ENCODE measurements at places on chromosomes 13 and 19.
A peak's percentile ranks its signal among the peaks of the same experiment; 100 is the strongest.

- DNase-seq = peak; percentile 65
Observed at GRCh38 chr13:28636677-28637317, 22.1 kb upstream of the POMP start.

DNA sequence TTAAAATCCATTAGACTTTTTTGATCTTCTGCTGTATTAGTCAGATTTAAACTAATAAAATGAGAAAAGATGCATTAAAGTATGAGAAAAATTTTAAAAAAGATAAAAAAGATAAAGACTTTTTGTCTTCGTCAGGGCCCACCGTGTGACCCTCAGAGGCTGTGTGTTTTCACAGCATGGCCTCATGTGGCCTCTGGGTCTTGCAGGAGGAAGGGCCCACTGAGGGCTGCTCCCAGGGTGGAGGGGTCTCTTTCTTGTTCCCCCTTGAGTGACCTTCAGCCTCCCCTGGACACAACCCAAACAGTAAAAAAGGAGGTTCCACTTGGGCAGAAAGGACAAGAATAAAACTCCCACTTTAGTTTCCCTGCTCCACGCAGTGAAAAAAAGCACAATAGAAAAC lies 57.1 kb upstream of the RANBP3 start:
- DNase-seq = no peak

DNA sequence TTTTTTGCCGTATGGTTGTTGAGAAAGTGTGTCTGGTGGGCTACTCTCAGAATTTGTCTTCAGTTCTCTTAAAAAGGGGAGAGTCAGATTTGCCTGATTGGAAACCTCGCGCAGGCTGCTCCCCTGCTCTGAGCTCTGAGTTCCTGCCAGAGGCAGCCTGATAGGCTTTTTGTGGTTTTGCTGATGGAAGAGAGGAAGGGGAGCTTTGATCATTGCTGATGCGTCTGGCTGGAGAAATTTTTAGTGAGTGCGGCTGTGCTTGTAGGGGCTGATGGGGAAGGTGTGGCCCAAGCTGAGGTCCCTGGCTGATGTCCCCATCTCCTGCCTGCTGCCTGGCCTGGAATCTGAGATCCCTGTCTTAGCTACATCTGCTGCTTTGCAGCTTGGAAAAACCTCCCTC lies 2.8 kb downstream of the CHST8 start:
- DNase-seq = no peak

DNA sequence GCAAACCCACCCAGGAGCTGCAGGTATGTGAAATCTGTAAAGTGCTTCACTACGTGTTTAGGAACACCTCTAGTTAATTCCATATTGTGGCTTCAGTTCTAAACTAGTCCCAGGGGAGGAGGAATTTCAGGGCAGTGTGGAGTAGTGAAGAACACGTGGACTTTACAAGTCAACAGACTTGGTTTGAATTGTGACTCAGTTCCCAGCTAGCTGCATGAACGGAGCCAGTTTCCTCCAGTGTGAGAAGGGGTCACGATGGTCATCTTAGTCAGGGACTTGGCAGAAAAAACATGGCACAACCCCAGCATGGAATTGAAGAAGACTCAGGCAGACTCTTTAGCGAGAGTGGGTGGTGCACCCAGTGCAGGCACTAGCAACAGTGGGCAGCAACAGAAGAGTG lies 175.7 kb upstream of the UBL3 start:
- no peak for DNase-seq

DNA sequence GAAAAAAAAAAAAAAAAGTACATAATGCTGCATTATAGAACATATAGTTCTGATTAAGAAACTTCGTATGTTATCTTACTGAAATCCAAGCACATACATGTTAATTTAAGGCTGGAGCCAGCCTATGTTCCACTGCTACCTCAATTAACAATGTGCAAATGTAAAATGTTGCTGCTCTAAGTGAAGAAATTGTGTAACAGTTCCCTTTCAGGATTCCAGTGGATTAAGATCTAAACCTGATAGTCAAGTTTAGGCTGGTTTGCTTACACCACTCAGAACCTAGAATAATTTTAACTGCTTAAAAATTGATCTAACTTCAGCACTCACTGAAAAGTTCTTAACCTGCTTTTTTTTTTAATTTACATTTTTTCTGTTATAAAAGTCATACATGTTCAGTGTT lies 4.2 kb downstream of the VPS36 start:
- no peak for DNase-seq

DNA sequence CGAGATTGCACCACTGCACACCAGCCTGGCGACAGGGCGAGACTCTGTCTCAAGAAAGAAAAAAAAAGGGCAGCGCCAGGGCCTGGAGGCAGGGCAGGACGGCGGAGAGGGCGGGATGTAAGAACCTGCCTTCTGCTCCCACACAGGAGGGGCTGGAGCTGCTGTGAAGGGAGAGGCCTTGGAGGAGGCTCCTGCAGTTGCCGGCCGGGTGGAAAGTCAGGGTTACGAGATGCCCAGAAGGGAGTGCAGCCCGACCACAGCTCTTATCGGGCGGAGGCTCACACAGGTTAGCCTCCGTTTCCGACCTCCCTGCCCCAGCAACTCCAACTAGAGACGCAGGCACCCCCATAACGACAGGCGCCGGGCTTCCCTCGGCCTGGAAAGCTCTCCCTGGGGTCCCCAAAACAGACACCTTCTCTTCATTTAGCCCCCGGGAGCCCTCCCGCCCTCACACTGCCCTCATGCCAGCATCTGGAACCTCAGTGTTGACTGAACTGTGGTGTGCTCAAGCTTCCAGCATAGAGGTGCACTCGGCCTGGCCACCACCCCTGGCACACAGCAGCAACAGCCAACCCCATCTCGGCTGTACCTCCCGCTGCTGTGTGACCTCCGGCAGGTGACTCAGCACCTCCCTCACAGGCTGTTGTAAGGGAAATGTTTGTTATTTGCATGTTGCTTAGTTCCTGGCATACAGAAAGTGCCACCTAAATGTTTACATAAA lies 1.4 kb downstream of the PLPP2 start:
- DNase-seq = peak; percentile 84

GRCh38 chr13:24269821-24270220 lies 39.6 kb upstream of the C1QTNF9 start:
- no peak for DNase-seq

DNA sequence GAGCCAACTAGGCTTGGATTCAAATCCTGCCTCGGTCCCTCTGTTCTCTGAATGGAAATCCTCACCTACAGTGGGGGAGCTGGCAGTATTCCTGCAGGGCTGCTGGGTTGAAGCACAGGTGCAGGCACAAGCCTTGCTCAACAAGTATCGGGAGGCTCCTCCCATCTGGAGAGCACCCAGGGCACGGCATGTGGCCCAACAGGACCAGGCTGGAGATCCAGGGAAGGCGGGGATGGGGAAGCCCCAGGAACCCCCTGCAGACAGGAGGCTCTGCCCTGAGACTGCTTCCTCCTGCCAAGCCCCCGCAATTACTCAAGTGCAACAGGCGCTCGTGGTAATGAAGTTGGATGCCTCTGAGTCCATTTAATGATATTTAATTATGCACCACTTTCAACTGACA lies 128.0 kb upstream of the VSTM2B start:
- DNase-seq = no peak

GRCh38 chr13:112730157-112730671 lies 40.4 kb downstream of the ATP11A start:
- no peak for DNase-seq

DNA sequence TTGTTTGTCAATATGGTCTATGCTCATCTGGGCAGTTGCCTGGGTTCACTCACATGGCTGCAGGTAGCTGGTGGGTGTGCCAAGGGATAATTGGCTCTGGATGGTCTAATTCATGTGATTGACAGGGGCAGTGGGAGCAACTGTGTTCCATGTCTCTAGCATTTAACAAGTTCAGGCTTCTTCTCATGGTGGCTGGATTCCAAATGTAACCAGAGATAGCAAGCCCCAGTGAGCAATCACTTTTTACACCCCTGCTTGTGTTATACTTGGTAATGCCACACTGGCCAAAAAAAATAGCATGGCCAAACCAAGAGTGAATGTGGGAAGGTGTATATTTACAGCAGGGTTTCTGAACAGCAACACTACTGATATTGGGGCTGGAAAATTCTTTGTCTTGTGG lies 89.6 kb upstream of the TNFSF11 start:
- no peak for DNase-seq

- DNase-seq = peak; percentile 42
Observed at GRCh38 chr19:32876919-32877285, 7.3 kb upstream of the SLC7A9 start.

- no peak for DNase-seq
Observed at GRCh38 chr13:28474491-28475134, 20.3 kb downstream of the FLT1 start.

DNA sequence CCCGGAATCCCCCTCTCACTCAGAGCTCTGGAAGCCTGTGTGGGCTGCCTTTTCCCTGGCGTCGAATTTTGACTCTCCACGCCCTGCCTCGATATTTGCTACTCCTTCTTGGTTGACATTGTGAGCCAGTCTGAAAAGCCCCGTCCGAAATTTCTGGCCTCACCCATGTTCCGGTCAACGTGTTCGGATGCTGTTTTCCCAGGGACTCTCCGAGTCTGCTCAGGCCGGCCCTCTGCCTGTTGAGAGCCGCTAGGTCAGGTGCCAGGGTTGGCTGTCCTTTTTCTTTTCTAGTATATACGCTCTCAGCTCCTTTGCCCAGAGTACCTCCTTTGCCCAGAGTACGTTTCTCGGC lies 6.8 kb upstream of the DGKH start:
- peak; percentile 62 for DNase-seq

DNA sequence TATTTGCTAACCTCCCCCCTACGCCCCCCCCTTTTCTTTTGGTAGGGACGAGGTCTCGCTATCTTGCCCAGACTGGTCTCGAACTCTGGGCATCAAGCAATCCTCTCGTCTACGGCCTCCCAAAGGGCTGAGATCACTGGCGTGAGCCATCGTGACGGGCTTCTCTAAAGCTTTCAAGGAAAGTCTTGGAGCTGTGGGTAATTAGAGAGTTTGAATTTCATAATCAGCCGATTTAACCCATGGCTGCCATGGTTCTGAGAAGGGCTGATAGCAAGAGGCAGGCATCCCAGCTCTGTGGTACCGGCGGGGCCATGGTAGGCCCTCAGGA lies 679 bp upstream of the ABHD8 start:
- no peak for DNase-seq

DNA sequence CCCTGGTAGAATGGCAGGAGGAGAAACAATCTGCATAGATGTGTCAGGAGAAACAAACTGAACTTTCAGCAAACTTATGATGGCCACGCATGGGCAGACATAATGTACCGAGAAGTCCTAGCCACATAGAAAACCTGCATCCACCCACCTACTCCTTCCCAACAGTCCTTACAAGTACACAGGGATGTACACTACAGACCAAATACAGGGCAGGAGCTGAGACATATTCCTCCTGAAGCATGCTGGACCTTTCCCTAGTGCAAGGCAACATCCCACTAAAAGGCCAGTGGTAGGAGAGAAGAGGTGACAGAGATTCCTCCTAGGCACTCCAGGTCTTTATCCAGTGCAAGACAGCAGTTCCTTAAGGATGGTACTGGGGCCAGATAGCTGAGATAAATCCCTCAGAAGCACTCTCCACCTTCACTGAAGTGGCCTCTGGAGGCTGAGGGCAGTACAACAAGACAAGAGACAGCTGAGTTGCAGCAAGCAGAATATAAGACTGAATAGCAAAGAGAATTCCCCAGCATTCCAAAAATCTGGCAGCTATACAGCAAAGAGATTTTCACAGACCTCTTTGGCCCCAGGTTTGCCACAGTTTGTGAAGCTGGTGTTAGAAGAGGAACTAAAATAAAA lies 18.3 kb downstream of the VWA8 start:
- no peak for DNase-seq

- peak; percentile 84 for DNase-seq
Observed at GRCh38 chr19:1512671-1513498, at the start of gene ADAMTSL5. Gene ADAMTSL5, minus strand, starts transcription at chr19:1513019. Its CDS starts 2,076 bp downstream, at chr19:1510943.

DNA sequence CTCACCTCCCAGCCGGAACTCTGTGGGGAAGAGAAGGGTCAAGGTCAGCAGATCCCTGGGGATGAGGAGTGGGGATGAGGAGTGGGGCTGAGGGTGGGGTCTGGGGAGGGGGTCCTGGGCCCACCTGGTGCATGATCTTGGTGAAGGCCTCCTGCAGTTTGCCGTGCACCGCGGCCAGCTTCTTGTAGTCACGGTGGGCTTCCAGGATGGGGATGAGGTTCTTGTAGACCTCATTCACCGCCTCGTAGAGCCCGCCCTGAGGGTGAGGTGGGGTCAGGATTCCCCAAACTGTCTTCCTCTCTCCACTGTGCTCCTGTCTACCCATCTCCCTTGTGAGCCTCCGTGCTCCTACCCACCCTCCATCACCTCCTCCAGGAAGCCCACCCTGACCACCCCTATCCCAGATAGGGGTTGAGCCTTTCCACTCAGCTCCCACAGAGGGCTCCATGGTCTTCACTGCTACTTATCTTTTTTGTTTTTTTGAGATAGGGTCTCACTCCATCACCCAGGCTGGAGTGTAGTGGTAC lies 6.8 kb upstream of the KANK2 start:
- DNase-seq = no peak

DNA sequence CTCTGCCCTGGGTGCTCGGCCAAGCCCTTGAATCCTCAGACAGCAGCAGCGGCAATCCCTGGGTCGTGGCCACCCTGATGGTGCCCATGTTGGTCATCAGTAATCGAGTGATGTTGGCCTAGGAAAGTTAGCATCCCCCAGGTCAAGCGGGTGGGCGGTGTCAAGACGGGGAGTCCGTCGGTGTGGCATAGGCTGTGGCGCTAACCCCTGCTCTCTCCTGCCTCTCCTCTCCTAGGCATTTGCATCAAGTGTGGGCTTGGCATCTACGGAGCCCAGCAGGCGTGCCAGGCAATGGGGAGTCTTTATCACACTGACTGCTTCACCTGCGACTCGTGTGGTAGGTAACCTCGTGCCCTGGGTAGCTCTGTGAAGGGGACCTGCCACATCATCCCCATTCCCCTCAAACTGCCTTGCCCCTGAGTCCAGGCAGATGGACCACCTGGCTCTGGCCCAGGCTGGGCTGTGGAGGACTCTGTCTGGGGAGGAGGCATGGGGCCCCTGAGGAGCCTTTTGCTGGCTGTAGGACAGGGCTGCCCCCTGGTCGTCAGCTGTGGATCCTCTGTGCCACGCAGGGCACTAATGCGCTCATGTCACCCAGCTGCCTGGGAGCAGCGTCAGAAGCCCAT lies 8.7 kb downstream of the WTIP start:
- DNase-seq = no peak

DNA sequence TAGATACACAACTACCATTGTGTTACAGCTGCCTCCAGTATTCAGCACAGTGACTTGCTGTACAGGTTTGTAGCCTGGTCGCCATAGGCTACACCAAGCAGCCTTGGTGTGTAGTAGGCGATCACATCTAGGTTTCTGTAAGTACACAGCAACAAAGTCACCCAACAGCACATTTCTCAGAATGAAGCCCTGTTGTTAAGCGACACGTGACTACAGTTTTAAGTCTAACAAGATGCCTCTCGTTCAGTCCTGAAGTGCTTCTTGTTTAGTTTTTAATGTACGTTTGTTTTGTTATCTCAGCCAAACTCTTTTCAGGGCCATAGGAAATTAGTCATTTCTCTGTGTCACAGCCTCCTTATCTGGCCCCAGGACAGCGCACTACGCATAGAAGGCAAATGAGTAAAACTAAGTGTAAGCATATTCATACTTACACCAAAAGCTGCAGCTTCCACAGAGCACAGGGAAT lies 50.0 kb upstream of the GPR183 start:
- DNase-seq = no peak
